Kidney epithelial cell (primary cell): ENCODE measurements at places on chromosomes 13 and 19. TPM values are rescaled to one million over a fixed set of nuclear protein-coding genes. Genes with fewer than 3 reads are reported as not detected.

GRCh38 chr19:34686455-34686854 is 9.0 kb downstream of the ZNF302 start:
- no peak for DNase-seq

DNA sequence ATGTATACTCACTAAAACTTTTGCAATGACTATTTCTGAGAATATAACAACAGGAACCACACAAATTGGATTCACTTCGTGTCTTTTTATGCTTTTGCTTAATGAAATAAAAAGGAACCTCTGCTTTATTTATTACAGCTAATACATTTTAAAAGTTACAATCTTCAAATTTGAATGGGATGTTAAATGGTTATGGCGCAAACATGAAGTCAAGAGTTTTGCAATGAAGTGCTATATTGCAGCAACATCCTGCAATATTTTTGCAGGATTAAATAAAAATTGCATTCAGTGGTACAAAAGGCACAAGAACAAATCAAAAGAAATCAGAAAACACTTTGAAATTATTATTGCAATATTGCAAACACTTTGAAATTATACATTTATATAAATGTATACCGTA is 1519.0 kb upstream of the MIR17HG start:
- DNase-seq = no peak

DNA sequence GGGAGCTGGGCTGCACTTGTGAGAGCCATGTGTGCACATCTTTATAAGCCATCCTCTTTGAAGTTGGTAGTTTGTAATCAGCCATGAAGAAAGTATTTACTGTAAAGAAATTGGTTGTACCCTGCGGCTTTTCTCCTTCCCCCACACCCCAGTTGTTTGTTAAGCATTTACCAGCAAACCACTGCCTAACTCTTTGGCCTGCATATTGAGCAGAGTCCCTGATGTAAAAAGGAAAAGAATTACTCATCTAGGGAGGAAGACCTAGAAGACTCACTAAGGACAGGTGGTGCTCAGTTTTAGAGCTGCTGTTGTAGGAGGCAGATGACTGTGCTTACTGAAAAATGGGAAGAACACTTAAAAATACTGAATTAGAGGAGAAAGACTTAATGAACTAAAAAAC is 245.3 kb downstream of the PCCA start:
- DNase-seq = peak; percentile 54

- DNase-seq = no peak
Measured at GRCh38 chr19:54160854-54161253, 1.3 kb upstream of the LENG1 start.

DNA sequence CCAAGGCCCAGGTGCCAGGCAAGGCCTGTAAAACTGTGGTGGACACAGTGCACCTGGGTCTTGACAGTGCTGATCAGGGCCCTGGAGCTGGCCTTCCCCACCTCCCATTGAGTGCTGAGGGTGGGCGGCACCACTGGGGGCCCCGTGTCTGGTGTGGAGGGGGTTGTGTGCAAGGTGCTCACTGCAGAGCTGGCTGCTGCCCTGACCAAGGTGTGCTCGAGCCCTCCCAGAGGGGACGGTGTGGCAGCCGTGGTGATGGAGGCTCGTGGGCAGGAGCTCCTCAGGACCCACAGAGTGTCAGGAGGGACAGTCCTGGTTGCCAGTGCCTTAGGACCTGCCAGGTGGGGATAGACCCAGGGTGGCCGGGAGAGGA is 23.0 kb downstream of the ATP4B start:
- no peak for DNase-seq

DNA sequence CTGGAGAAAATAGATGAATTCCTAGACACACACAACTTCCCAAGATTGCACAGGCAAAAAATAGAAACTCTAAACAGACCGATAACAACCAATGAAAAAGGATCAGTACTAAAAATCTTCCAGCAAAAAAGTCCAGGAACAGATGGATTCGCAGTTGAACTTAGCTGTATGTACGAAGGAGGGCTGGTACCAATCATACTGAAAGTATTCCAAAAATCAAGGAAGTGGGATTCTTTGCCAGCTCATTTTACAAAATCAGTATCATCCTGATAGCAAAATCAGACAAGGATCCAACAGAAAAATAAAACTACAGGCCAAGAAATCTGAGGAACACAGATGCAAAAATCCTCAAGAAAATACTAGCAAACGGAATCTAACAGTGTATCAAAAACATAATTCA is 6.5 kb upstream of the LILRB2 start:
- DNase-seq = no peak

The IL27RA gene
- 4.1 and 7.5 TPM in 2 replicates for total RNA-seq

GRCh38 chr13:111952814-111953213 is 114.1 kb upstream of the SOX1 start:
- no peak for DNase-seq
